Kidney capillary endothelial cell (primary cell): ENCODE measurements at places on chromosomes 16 and 17.
A peak's percentile ranks its signal among the peaks of the same experiment; 100 is the strongest.

DNA sequence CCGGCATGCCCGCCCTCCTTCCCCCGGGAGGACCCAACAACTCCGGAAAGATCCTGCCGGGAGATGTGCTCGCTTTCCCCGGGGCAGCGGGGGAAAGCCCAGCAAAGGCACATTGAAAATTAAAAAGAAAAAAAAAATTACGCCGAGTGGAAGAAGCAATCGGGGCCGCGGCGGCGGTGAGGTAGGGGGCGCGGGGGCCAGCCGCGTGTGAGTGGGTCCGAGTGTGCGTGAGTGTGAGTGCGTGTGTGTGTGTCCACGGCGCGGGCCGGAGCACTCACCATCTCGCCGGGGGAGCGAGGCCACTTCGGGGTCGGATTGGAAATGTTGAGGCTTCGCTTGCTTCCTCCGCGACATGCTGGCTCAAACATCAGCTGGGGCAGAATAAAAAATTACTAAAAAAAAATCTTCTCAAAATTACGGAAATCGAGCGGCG is at the start of gene SALL1:
Gene SALL1 (minus strand): TSS at position 383 of the 433 bp plus-strand sequence. CDS start 29 bp downstream, at position 354.
- no peak for DNase-seq

DNA sequence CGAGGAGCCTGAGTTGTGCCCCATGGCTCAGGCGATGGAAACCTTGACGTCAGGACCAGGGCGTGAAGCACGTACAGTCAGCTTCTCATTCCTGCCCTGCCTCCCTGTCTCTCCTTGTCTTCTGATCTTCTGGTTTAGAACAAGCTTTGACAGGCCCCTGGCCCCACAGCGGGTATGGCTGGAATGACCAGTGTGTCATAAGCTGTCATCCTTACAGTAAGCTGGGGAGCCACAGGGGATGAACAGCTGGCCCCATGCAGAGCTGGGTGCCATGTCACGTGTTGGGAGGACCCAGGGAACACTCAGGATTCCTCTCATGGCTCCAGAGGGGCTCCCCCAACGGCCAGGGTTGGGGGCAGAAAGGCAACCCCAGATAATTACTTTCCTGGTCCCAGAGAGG is 157.6 kb upstream of the PLCG2 start:
- DNase-seq, result no peak

DNA sequence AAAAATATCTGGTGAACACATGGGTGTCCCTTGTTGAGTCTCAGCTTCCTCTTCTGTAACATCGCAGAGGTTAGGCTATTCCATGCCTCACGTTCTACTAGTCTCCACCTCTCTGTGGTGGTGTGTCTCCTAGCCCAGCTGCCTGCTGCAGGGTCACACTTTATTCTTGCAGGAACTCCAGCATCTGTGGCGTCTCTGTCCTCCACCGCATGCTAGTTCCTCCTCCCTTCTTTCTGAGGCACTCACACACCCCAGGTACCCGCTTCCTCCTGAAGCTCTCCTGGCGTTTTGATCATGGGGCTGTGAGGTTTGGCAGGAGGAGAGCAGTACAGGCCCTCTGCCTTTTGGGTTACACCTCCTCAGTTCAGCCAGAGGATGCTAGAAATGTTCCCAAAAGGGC is 9.9 kb upstream of the TEX2 start:
- no peak for DNase-seq

DNA sequence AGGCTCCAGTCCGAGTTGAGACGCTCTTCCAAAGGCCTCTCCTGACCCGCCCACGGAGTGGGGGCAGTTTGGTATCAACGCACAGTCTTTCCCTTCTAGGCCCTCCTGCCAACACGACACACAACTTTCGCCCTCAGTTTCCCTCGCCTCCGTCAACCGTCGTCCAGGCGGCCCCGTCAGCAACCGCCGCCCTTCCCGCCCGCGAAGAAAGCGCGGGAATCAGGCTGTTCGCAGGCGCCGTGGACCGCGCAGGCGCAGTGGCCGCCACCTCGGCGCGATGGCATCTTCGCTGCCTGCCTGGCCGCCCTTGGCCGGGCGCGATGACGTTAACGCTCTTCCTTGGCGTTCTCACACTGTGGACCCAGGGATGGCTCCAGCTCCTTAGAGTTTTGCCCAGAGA is at the start of gene SPATA22:
Gene SPATA22 (minus strand): TSS at position 221 of the 400 bp plus-strand sequence. CDS start 2,494 bp downstream, outside the sequence.
- no peak for DNase-seq

DNA sequence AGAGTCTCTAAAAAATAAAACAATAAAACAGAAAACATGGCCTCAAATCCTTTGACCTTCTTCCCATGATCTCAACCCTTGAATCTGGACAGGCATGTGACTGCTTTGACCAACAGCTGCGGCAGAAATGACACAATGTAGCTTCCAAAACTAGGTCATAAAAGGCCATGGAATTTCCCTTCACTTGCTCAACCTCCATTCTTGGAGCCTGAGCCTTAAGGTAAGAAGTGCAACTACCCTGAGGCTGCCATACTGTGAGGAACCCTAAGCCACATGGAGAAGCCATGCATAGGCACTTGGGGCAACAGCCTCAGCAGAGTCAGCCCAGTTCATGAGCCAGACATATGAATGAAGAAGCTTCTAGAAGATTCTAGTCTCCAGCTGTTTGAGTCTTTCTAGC is 75.7 kb upstream of the BRD7 start:
- no peak for DNase-seq

DNA sequence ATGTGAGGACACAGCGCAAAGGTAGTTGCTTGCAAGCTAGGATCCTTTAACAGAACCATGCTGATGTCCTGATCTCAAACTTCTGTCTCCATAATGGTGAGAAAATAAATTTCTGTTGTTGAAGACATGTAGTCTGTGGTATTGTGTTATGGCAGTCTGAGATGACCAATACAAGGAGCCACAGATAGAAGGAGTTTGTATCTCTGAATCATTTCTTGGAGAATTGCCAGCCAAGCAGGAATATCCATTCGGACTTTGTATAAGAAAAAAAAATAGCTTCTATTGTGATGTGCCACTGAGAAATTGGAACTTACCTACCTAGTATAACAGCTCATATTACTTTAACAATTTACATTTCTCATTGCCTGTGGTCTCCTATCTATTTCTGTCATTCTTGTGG is 447.6 kb upstream of the CA10 start:
- DNase-seq, result peak; percentile 1

GRCh38 chr16:70453892-70454221 is 538 bp upstream of the FCSK start:
- DNase-seq, result no peak

GRCh38 chr17:68867759-68868516 is 87.3 kb downstream of the ABCA8 start:
- DNase-seq, result no peak

DNA sequence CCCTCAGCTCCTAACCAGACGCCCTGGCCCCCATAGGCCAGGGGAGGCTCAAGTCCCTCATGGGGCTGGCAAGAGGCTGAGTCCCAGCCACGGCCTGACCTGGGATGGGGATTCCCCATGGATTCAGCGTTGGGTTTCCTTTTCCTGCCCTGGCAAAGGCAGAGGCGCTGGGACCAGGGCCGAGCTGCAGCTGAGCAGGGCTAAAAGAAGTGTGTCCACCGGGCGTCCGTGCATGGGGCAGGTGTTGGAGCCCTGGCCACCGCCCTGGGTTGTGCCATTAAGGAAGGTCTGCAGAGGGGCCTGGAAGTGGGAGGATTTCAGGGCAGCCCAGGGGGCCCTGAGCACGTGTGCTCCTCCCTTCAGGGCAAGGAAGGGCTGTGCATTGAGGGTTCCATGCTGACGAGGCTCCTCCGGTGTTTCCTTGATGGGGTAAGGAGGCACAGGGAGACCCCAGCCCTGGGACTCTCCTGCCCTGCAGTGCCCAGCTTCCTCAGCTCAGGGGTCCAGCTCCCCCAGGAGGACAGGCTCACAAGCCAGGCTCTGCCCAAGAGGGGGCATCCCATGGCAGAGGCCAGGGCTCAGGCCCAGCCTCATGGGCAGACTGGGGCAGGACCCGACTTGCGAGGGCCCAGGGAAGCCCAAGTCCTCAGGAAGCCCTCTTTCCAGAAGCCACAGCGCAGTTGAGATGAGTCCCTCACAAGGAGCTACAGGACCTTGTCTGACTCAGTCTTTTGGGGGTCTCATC is 10.1 kb downstream of the TBC1D26 start:
- no peak for DNase-seq

DNA sequence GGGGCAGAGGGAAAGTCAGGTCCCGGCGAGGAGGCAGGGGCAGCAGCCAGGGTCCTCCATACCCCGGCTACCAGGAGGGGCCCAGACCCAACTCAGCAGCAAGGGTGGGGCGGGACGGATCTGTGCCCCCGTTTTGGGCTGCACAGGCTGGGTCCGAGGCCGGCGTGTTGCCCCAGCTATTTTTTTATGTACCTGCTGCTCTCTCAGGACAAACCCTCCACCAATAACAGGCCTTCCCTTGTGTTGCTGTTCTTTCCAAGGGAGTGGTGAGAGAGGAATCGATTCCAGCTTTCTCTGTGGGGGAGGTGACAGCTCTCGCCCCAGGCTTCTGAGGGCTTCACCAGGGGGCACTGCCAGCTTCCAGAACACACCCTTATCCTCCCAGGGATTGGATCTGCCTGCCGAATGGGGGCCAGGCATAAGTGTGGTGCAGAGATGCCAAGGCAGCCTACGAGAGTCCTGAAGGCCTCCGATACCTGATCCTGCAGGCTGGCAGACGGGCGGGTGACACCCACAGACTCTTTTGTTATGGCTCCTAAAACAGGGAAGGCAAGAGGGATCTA is 22.3 kb downstream of the RTN4RL1 start:
- no peak for DNase-seq

DNA sequence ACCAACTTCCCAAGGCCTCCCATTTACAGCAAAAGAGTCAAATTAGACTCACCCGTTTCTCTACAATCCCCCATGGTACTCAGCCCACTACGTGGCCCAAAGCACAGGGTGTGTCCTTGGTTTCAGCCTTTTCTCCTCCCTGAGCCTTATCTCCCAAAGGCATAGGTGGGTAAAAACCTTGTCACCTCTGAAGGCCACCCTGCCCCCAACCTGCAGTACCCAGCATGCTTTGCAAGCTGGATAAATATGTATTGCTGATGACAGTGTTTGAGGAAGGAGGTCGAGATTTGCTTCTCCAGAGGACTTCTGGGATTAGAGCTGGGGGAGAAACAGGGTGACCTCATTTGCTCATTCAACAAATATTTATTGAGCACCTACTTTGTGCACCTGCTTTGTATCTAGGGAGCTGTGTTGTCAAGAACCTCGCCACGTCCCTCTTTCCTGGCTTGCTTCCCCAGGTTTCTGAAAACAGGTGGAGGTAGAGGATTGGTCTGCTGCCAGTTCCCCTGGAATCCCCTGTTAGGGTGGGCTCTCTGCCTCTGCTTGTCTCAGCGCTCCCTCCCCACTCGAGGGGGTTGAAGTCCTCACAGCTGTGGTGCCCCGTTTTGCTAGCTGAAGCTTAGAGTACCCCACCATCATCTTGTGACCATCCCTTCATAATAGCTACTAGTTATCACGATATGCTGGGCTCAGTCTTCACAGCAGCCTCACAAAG is 3.0 kb downstream of the LASP1 start:
- DNase-seq, result no peak

DNA sequence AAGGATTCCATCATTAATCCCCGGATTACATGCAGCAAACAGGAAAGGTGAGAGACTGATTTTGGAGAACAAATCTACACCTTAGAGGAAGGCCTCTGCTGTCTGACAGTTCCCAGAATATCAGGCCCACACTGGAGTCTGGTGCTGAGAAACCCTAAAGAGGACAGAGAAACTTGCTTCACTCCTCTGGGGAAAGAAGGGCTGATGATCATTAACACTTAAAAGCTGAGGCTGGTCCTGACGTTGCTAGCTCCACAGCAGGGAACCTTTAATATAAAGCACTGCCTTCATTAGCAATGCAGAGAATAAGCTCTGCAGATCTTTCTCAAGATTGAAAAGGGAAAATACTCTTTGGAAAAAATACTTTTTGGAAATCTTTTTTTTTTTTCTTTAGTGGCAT is 1472.4 kb upstream of the GOT2 start:
- DNase-seq, result no peak

DNA sequence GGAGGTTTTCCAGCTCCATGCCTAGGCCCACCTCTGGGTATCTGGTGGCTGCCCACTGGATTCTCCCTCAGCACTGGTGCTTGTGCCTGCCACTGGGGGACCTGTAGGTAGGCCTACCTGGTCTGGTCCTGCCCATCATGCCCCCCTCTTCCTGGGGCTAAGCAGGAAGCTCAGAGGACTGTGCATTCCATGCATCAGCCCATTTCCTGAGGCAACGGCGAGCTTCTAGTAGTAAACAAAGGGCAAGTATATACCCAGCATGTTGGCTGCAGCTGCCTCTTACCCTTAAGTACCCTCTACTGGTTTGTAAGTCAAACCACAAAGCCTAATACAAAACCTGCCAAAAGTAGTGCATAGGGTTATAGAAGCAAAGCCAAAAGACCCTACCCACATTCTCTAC is 37.5 kb downstream of the SDR42E1 start:
- DNase-seq, result no peak

DNA sequence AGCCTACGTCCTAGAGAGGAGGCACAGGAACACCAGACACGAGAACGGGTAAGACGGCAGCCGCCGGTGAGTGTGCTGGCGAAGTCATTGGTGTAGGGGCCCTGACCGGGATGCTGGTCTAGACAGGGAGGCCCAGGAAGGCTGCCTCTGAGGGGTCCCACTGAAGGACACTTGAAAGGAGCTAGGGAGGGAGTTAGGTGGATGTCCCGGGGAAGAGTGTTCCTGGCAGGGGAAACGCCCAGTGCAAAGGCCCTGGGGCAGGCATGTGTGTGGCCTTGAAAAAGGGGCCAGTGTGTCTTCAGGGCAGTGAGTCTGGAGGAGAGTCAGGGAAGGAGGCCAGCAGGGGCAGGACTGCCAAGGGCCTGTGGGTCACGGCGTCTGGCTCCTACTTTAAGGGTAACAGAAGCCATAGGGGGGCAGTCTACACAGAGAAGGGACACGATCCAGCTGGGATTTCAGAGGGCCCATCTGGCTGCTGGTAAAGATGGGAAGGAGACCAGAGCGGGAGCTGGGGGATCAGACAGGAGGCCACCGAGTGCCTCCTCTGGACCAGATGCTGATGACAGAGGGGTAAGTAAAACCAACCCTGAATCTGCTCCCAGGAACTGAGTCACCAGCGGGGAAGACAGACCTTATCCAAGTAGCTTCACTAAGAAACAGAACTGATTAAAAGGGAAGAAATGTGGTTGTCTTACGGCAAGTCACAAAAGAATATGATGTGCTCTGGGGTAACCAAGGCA is 115.9 kb downstream of the LITAF start:
- no peak for DNase-seq
